ENCODE measurements at places on chromosomes 7 and 10.

DNA sequence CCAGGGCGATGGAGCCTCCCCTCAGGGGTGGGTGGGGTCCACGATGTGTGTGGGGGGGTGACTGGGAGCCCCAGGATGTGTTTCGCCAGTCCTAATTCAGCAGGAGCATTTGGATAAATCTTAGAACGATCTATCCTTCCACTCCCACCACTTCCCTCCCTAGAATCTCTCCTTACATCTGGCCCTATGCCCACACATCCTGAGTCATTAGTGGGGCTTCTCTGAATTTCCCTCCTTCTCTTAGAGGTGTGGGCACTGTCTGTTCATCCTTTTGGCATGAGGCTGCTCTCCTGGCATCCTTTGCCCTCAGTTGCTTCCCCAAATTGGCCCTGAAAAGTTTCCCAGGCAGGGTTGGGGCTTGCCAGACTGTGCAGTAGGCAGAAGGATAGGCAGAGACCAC is 1.6 kb downstream of the GHRHR start:
- DNase-seq = no peak

DNA sequence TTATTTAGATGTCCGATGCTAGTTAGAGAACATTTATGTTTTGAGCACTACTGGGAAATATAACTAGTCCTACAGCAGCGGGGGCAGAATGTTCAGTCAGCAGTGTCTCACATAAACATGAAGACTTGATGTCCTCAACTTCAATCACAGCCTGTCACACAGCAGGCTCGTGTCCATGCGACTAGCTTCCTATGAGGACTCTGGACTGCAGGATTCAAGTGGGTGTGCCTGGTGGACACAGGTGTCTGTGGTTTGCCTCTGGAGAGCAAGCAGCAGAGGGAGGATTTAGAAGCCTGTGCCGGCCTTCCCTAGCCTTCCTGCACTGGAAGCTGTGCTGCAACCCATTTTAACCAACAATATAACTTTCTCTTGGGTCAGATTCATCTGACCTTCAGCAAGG is 30.0 kb upstream of the LANCL2 start:
- DNase-seq = no peak

DNA sequence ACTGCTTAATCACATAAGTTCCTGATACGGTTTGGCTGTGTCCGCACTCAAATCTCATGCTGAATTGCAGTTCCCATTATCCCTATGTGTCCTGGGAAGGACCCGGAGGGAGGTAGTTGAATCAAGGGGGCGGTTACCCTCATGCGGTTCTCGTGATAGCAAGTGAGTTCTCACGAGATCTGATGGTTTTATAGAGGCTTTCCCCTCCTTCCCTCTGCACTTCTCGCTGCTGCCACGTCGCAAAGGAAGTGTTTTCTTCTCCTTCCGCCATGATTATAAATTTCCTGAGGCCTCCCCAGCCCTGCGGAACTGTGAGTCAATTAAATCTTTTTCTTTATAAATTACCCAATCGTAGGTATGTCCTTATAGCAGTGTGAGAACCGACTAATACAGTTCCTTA is 226.2 kb downstream of the SKAP2 start:
- no peak for DNase-seq

GRCh38 chr10:64760371-64760770 is 1239.2 kb downstream of the REEP3 start:
- no peak for DNase-seq

DNA sequence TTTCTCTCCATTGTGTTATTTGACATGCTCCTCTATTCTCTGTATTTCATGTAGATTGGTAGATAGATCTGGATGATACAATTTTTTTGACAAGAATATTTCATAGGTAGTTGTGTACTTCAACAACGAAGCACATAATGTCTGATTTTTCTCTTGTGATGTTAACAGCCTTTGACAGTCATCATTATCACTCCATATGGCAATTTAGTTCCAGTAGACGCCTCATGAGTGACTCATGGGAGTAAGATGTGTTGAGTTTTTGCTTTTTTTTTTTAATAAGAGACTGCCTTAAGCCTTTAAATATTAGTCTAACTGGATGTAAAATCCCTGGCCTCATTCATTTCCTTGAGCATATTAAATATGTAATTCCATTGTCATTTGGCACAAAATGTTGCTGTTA is 123.5 kb upstream of the ZNF32 start:
- DNase-seq = no peak

- DNase-seq = no peak
These were observed 26.3 kb downstream of the NEBL start for GRCh38 chr10:20870834-20871233.

GRCh38 chr10:126455766-126456405 is 67.6 kb upstream of the ADAM12 start:
- no peak for DNase-seq

- DNase-seq = no peak
These were observed 12.5 kb upstream of the HERPUD2 start for GRCh38 chr7:35707422-35707821.

DNA sequence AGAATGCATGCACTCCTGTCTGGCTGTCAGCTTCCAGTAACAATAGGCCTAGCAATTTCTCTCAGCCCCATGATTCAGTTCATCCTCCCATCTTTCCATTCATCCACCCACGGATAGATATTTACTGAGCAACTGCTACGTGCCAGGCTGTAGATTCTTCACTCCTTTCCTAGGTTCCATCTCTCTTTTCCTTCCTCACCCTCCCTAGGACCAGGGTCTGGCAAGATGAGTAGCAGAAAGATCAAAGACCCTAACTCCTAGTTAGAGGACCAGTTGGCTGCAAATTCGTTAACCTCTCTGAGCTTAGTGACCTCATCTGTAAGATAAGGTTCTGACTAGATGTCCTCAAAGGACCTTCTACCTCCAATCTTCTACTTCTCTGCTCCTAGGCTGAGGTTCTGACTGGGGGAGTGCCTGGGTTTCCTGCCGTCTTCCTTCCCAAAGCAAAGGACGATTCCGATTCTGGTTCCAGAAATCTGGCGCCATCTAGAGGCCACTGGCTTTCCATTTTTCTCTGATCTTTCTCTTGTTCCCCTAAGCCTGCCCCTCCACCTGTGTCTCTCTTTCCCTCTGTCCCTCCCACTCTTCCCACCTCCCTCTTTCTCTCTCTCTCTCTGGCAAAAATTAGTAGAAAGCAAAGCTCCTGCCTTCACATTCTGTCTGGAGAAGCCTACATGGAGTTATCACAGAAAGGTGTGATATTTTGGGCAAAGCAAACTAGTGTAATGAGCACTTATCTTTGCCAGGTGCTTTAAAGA is 26.2 kb downstream of the TBATA start:
- DNase-seq = peak; percentile 52

GRCh38 chr10:71333129-71333887 is 14.2 kb downstream of the SLC29A3 start:
- DNase-seq = no peak

GRCh38 chr7:118195837-118196474 is 12.0 kb downstream of the LSM8 start:
- DNase-seq = no peak

- no peak for DNase-seq
These were observed 26.5 kb upstream of the BET1 start for GRCh38 chr7:94030634-94031033.

DNA sequence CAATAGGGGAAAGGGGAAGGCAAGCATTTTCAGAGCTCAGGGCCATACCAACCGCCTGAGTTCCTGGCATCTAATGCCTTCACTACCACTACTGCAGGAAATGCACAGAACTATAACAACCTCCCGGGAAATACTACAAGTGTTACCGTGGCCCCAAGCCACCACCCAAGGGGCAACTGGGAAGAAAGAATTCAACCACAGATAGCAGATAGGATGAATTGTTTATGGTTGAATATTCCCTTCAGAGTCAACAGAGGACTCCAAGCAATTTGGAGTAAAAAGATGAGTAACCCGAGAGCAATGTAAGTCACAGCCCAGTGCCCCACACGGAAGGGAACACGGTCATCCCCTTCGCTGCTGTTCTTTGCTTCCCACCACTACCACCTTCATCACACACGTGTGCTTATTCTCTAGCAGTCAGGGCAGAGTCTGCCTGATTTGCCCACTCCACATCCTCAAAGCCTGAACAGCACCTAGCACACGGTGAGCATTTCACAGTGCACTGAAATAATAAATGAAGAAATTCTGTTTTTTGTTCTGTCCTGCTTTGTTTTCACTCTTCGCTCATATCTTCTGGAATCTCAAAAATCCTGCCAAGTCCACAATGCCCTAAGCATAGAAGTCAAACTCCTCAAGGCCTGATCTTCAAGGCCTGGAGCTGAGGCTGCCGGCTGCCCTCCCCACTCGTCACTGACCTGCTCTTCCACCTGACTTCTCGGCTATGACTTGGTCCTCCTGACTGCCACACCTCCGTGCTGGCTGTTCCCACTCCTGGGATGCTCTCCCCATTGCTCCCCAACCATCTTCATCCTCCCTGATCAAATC is 221.1 kb downstream of the KCNMA1 start:
- DNase-seq = no peak

- DNase-seq = no peak
These were observed 51.0 kb downstream of the PTTG1IP2 start for GRCh38 chr7:90520484-90520883.

DNA sequence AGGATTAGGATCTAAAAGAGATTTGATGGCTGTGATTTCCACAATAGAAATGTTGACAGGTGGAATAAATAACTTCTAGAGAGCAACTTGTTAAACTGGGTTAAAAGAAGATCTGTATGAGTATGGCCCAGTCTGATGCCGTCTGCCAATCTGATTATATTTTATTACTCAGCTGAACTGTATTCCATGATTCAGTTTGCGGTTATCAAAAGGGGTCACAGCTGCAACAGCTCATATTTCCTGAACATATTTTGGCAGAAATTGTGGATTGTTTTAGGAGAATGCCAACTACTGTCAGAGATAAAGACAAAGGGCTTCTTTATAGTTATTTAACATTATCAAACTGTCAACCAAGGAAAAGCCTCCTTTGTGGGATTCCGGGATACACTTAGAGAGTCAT is 244.8 kb upstream of the MINDY3 start:
- DNase-seq = no peak

- DNase-seq = no peak
These were observed 169.0 kb upstream of the KIAA1217 start for GRCh38 chr10:24039897-24040296.

All from NCI-H1436 treated with DMSO at 0.1 percent for 48 hours (cell line).